ENCODE measurements at places on chromosomes 3 and 15.

GRCh38 chr3:112470788-112471187 is 28.5 kb downstream of the BTLA start:
- no peak for DNase-seq

- DNase-seq: no peak
Measured at GRCh38 chr3:38574411-38575278, 74.8 kb downstream of the SCN5A start.

- DNase-seq: no peak
Measured at GRCh38 chr3:148408667-148409066, 289.0 kb upstream of the AGTR1 start.

- DNase-seq: no peak
Measured at GRCh38 chr3:167936019-167936418, 159.7 kb downstream of the GOLIM4 start.

DNA sequence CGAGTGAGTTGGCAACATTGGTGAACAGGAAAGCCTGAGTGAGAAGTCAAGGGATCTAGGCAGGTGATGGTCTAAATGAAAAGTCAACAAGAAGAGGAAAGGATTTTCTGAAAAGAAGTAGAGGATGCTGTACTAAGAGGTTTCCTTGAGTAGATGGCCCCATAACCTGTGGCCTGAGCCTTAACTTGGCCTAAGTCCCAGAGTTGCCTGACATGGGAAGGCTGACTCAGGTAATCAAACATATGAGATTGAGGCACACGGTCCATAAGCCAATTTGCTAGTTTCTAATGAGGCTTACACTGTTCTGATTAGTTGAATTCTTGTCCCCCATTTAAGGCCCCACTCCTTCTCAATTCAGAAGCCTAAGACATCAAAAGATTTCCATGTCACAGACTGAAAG is 262.5 kb upstream of the LMCD1 start:
- no peak for DNase-seq

GRCh38 chr3:123344175-123344906 is 104.5 kb downstream of the ADCY5 start:
- no peak for DNase-seq

DNA sequence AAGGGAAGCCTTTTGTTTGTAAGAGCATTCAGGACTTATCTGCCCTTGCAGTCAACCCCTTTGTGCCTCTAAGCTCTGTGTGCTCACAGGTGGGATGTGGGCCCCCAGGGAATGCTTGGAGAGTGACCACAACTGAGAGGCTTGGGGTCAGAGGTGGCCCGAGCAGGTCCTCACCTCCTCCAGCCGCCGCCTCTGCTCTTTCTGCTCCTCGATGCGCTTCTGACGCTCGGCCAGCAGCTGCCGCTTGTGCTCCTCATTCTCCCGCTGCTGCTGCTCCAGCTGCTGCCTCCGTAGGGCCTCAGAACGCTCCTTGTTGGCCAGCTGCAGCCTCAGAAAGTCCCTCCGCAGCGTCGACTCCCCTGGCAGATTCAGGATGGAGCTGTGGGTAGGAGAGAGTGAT is 130.8 kb upstream of the SLC2A2 start:
- no peak for DNase-seq

GRCh38 chr15:45174069-45174468 is 13.7 kb downstream of the SHF start:
- no peak for DNase-seq

GRCh38 chr3:108509263-108509662 is 1.1 kb downstream of the MYH15 start:
- no peak for DNase-seq

DNA sequence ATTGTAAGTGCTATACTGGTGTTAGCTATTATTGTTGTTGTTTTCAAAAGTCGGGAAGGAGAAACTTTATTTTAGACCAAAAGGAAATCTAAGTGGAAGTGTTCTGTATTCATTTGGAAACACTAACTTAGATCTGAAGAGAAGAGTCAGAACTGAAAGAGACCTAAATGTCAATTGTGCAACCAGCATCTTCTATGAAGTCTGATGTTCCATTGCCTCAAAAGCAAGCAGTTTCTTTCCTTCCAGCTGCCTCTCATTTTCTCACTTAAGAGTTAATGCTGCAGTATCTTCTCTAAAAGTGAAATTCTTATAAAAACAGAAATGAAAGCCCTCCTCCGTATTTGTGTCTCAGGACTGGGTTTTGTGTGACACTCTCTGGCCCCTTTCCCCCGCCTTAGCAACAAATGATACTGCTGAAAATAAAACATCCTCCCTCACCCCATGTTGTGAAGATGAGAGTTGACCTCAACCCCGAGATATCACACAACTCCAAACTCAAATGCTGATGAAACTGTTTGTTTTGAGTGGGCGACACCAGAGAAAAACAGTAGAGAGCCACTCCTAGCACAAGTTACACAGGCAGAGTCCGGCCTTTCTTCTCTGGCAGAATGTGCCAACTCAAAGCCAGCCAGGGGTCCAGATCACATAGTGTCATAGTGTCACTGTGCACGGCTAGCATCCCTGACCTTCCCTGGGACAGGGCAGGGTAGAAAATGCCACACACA is 48.9 kb downstream of the GLDN start:
- no peak for DNase-seq

DNA sequence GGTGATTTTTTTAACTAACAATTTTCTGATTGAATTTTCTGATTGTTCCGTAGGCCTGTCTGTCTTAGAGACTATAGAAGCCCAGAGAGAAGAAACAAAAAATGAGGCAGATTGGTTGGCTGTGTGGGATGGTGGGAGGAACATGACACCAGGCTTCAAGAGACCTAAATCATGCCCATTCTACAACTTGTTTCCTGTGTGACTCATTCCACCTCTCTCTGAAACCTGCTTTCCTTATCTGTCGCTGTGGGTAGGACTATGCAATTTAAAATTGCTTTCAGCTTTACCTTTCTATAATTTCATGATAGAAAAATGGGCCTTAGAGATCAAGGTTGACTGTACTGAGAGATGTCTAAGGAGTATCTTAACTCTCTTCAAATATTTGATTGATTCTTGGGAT is 44.5 kb downstream of the OXNAD1 start:
- peak; percentile 31 for DNase-seq

GRCh38 chr15:69074843-69075224 is 60.3 kb downstream of the NOX5 start:
- no peak for DNase-seq
